Endothelial cell of umbilical vein (primary cell): ENCODE measurements at places on chromosomes 16 and 17. TPM values are rescaled to one million over a fixed set of nuclear protein-coding genes. Genes with fewer than 3 reads are reported as not detected.

- H3K27me3 ChIP-seq = no peaks in the 10 kb centered on the region
- no peak overlapping the region for H3K27ac ChIP-seq
- no peak for DNase-seq
- H3K36me3 ChIP-seq = no peaks in the 10 kb centered on the region
- H3K4me1 ChIP-seq = no peaks in the 10 kb centered on the region
Measured at GRCh38 chr16:78504401-78504851, 405.0 kb downstream of the WWOX start.

DNA sequence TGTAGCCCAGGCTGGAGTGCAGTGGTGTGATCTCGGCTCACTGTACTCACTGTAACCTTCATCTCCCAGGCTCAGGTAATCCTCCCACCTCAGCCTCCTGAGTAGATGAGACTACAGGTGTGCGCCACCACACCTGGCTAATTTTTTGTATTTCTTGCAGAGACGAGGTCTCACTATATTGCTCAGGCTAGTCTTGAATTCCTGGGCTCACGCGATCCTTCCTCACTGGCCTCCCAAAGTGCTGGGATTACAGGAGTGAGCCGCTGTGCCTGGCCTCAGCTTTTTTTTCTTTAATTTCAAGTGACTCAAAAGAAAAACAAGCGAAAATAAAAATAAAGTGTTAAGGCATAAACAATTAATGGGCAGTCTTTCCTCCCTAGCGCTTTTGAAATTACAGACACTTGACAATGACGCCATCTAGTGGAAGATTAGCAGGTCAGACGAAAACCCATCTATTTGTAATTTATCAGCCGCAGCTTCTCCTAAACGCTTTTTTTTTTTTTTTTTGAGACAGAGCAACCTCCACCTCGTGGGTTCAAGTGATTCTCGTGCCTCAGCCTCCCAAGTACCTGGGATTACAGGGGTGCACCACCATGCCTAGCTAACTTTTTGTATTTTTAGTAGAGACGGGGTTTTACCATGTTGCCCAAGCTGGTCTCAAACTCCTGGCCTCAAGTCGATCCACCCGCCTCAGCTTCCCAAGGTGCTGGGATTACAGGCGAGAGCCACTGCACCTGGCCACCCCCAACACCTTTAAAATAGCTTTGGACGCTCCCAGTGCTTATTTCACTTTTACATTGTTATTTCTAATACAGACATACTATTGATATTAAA lies 28.1 kb upstream of the PECAM1 start:
- H3K27me3 ChIP-seq = no peaks in the 10 kb centered on the region
- peak; percentile 80 for DNase-seq

The VPS35 gene
- 101 and 102 TPM in 2 replicates for total RNA-seq

- H3K27me3 ChIP-seq = no peaks in the 10 kb centered on the region
- DNase-seq = no peak
- no peak overlapping the region for H3K4me3 ChIP-seq
Measured at GRCh38 chr17:15513058-15513791, 45.8 kb upstream of the CDRT4 start.

The ASGR2 gene
- not detected in 2 replicates for total RNA-seq

DNA sequence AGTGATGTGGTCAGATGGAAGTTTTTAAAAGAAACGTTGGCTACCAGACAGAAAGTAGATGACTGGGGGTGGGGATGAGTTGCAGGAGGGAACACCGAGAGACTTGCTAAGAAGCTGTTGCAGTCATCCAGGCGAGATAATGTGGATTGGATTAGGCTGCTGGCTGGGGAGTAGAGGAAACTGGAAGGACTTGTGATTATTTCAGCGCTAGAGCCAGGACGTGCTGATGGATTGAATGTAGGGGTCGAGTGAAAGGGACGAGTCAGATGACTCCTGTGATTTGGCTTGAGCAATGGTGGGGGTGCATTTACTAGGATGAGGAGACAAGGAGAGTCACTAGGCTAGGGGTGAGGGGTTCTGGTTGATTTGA lies 88.5 kb downstream of the CLEC16A start:
- H3K4me1 ChIP-seq = no peaks in the 10 kb centered on the region
- H3K36me3 ChIP-seq = peaks cover 5% of the 10 kb centered on the region
- H3K4me3 ChIP-seq = no peak overlapping the region
- H3K27me3 ChIP-seq = no peaks in the 10 kb centered on the region

DNA sequence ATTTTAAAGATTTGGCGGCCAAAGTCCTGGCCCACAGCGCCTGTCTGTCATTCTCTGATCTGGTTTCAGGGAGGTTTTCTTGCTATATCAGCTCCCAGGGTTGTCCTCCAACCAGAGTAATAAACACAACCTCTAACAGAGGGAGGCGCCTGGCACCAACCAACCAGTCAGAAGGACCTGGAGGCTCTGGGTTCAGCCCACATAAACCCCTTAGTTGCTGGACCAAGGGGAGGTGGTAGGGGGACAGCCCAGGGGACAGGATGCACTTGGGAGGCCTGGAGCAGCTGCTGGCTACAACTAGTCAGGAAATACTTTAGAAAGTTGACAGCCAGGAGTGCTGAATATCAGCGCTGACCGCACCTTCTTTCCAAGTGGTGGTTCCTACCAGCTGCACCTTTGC lies 41.7 kb upstream of the CDRT4 start:
- H3K4me3 ChIP-seq = no peak overlapping the region
- no peak overlapping the region for H3K27ac ChIP-seq
- no peaks in the 10 kb centered on the region for H3K36me3 ChIP-seq
- H3K27me3 ChIP-seq = no peaks in the 10 kb centered on the region
- DNase-seq = no peak

The HP gene
- total RNA-seq = not detected in 2 replicates

The KRT28 gene
- not detected in 2 replicates for total RNA-seq

The KRT33A gene
- total RNA-seq = not detected in 2 replicates

DNA sequence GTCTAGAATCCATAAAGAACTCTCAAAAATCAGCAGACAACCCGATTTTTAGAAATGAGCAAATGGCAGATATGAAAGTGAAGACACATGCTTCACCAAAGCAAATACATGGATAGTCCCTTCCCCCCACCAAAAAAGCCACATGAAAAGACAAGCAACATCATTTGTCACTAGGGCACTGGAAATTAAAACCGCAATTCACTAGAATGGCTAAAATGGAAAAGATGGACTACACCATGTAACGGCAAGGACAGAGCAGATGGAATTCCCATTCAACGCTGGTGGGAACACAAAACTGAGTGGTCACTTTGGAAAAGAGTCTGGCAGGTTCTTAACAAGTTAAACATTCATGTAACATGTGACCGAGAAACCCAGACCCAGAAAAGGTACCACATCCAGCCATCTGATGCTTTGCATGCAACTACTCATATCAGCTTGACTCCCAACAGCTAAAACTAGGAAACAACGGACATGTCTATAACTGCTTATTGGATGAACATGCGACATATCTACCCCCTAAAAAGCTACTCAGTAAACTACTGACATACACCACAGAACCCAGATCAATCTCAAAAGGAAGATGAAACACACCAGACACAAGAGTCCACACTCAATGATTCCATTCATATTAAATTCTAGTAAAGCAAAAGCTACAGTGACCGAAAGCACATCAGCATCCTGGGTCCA lies 132.6 kb downstream of the ZNF778 start:
- no peak overlapping the region for H3K27ac ChIP-seq
- DNase-seq = no peak
- no peaks in the 10 kb centered on the region for H3K4me1 ChIP-seq
- H3K36me3 ChIP-seq = peaks cover 3% of the 10 kb centered on the region
- H3K4me3 ChIP-seq = no peak overlapping the region

DNA sequence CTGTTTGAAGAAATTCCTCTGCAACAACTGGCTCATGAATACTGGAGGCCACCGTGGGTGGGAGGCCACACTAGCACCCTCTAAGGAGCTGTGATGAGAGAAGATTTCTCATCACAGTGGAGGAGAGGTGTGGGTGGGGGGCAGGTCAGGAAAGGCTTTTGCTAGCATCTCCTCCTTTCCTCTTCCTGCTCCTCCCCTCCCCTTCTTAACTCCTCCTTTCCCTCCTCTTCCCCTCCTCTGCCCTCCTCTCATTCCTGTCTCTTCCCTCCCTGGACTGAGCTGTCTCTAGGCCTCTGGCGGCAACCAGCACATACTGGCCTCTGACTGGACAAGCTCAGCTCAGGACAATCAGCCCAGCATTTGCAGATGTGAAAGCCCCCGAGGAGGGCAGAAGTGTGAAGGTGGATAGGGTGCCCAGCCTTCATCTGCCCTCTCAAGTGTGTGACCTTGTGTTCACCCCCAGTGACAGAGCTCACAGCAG lies 19.0 kb upstream of the LHX1 start:
- H3K27me3 ChIP-seq = peaks cover 25% of the 10 kb centered on the region
- no peak overlapping the region for H3K4me3 ChIP-seq
- H3K27ac ChIP-seq = no peak overlapping the region
- no peaks in the 10 kb centered on the region for H3K4me1 ChIP-seq
- H3K36me3 ChIP-seq = no peaks in the 10 kb centered on the region

The KRT32 gene
- total RNA-seq = not detected in 2 replicates

GRCh38 chr17:40158438-40159013 lies 18.2 kb downstream of the CASC3 start:
- H3K4me3 ChIP-seq = no peak overlapping the region
- H3K27ac ChIP-seq = no peak overlapping the region
- DNase-seq = no peak
- H3K36me3 ChIP-seq = peaks cover 15% of the 10 kb centered on the region
- no peaks in the 10 kb centered on the region for H3K27me3 ChIP-seq

The TPSAB1 gene
- total RNA-seq = not detected in 2 replicates

DNA sequence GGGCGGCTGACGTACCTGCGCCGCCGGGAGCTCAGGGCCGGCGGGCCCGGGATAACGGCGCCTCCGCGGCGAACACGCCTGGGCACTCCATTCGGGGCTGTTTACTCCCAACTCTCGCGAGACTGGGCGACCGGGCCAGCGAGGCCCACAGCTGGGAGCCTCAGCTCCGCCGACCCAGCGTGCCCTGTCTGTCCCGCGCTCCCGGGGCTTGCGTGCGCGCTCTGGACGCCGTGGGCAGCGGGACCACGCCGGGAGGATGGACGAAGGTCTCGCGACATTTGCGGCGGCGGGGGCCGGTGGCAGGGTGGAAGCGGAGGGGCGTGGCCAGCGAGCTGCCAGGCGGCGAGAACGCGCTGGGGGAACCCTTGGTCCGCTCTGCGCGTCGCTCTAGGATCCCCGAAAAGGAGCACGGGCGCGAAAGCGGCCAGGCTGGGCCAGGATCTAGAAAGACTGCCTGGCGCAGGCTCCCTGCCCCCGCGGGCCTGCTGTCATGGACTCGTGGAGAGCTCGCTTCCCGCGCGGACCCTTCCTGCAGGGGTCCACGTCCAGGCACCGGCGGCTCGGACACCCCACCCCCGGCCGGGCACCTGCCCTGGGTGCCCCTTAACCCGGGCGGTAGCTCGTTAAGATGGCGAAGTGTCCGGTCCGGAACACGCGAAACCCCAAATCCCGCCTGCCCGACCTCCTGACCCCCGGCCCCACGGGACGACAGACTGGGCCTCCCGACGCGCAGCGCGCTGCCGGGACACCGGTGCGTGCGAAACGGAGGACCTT lies at the start of gene MBTPS1:
Gene MBTPS1 (minus strand): TSS at position 223 of the 774 bp plus-strand sequence. CDS start 15,159 bp downstream, outside the sequence.
- no peaks in the 10 kb centered on the region for H3K27me3 ChIP-seq
- no peaks in the 10 kb centered on the region for H3K36me3 ChIP-seq

DNA sequence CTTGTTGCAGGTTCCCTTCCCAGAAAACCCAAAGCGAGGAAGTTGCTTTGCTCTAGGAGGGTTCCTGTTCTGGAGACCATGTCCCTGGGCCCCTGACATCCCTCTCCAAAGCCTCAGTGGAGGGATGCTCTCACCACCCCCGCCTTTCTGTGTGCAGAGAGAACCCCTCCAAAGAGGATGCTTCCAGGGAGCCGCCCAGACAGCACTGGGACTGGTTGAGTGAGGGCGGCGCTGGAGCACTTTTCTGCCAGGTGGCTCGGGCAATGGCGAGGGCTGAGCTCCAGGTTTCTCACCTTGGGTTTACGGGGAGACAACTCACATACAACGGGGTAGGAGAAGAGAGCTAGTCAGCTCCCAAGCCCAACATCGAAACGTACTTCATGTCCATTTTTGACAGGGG lies 7.3 kb downstream of the EMC6 start:
- peaks cover 2% of the 10 kb centered on the region for H3K27me3 ChIP-seq
- DNase-seq = no peak
- H3K4me1 ChIP-seq = no peaks in the 10 kb centered on the region
- H3K36me3 ChIP-seq = no peaks in the 10 kb centered on the region
- H3K4me3 ChIP-seq = no peak overlapping the region
- H3K27ac ChIP-seq = no peak overlapping the region

The CNGB1 gene
- total RNA-seq = not detected in 2 replicates

- no peak overlapping the region for H3K27ac ChIP-seq
- H3K4me3 ChIP-seq = no peak overlapping the region
- no peaks in the 10 kb centered on the region for H3K4me1 ChIP-seq
- H3K36me3 ChIP-seq = no peaks in the 10 kb centered on the region
- no peaks in the 10 kb centered on the region for H3K27me3 ChIP-seq
Measured at GRCh38 chr16:68355447-68356248, 44.8 kb downstream of the PRMT7 start.

GRCh38 chr16:24051125-24051524 lies 205.0 kb upstream of the CACNG3 start:
- no peak overlapping the region for H3K27ac ChIP-seq
- no peak overlapping the region for H3K4me3 ChIP-seq
- DNase-seq = no peak
- H3K27me3 ChIP-seq = peaks cover 1% of the 10 kb centered on the region
- no peaks in the 10 kb centered on the region for H3K36me3 ChIP-seq

GRCh38 chr17:74015990-74016389 lies 187.5 kb upstream of the RPL38 start:
- no peaks in the 10 kb centered on the region for H3K36me3 ChIP-seq
- H3K4me1 ChIP-seq = no peaks in the 10 kb centered on the region
- no peak overlapping the region for H3K27ac ChIP-seq
- H3K27me3 ChIP-seq = no peaks in the 10 kb centered on the region
- no peak overlapping the region for H3K4me3 ChIP-seq
- no peak for DNase-seq

The TRAF7 gene
- total RNA-seq = 141 and 159 TPM in 2 replicates

The CNTNAP4 gene
- total RNA-seq = not detected in 2 replicates

- no peaks in the 10 kb centered on the region for H3K27me3 ChIP-seq
- no peak for DNase-seq
- H3K36me3 ChIP-seq = no peaks in the 10 kb centered on the region
- H3K4me3 ChIP-seq = no peak overlapping the region
- no peak overlapping the region for H3K27ac ChIP-seq
Measured at GRCh38 chr16:88144028-88144511, 192.8 kb downstream of the BANP start.

The CIBAR2 gene
- not detected in 2 replicates for total RNA-seq

- H3K27me3 ChIP-seq = no peaks in the 10 kb centered on the region
- no peak overlapping the region for H3K4me3 ChIP-seq
- no peak for DNase-seq
- H3K27ac ChIP-seq = peak overlapping the region; percentile 90
- H3K4me1 ChIP-seq = peaks cover 31% of the 10 kb centered on the region
Measured at GRCh38 chr16:81626181-81626674, 152.9 kb upstream of the PLCG2 start.

The OGFOD1 gene
- total RNA-seq = 52.3 and 54.8 TPM in 2 replicates
